T-helper 1 cell (primary cell): ENCODE measurements at places on chromosomes 7 and 10.
A peak's percentile ranks its signal among the peaks of the same experiment; 100 is the strongest.

GRCh38 chr7:100483090-100483721 is 521 bp upstream of the NYAP1 start:
- peak; percentile 79 for DNase-seq

DNA sequence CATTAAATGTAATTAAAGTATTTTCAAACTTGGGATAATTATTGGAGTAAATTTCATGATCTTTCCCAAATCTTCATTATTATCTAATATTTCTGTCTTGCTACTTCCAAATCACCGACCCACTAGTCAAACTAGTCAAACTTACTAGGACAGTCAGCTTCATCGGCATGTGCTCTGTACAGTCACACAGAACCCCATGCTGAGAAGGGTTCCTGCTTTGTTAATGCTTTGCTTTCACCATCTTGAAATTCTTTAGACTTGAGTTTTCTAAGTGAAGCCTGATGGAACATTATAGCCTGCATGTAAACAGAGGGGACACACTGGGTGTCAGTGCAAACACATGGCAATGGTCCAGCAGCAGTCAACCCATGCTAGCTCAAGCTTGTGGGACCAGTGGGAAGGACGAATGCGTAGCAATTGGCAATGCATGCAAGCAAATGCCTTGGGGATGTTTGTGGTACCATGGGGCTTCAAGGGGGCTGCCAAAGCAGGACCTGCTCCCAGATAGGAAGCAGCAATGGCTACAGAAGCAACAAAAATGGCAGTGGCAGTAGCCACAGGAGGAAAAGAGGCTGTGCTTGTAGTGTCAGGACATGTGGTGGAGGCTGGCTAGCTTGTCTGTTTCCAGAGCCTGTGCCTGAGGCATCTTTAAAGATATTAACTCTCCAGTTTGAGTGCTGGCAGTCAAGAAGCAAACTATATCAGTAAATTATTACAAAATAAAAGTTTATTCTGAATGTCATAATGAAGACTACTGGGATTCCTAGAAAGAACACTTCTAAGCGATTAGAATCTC is 441.1 kb upstream of the SEMA3D start:
- DNase-seq: no peak

- no peak for DNase-seq
Observed at GRCh38 chr7:101093906-101094305, 8.6 kb downstream of the TRIM56 start.

- DNase-seq: no peak
Observed at GRCh38 chr10:105592468-105592867, 951.4 kb downstream of the SORCS3 start.

DNA sequence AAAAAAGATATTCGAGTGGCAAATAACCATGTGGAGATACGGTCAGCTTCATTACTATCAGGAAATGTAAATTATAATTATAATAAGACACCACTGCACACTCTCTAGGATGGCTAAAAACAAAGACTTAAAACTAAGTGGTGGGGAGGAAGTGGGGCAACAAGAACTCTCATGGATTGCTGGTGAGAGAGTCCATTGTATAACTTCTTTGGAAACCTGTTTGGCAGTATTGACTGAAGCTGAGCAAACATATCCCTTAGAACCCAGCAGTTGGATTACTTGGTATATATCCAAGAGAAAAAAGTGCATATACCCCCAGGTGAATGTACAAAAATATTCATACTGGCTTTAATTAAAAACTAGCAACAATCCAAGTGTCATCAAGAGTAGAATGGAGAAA is 133.7 kb upstream of the CTBP2 start:
- DNase-seq: no peak

DNA sequence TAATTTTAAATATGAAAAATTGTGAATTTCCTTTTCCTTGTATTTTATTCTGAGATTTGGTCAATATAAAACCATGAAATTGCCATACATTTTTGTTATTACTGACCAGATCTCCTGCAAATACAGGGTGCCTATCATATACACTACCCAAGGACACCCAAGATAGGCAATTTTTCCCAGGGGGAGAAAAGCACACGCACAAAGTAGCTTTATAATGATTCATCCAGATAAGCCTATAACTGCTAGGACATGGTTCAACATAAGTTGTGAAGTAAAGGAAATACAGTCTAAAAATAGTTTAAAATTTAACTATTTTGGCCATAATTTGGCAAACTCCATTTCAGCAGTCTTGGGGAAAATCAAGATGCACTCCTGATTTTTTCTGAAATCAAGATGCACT is 4.8 kb downstream of the RUFY2 start:
- DNase-seq: no peak

- no peak for DNase-seq
Observed at GRCh38 chr10:129912166-129912917, 51.7 kb downstream of the EBF3 start.

GRCh38 chr7:101820703-101821102 is 3.3 kb downstream of the CUX1 start:
- DNase-seq: no peak

GRCh38 chr10:128022261-128023196 is 103.7 kb downstream of the MKI67 start:
- DNase-seq: no peak

- DNase-seq: no peak
Observed at GRCh38 chr10:83023662-83024061, 1115.6 kb upstream of the GHITM start.

- no peak for DNase-seq
Observed at GRCh38 chr10:129465796-129466702, 992 bp upstream of the MGMT start.

GRCh38 chr10:17010363-17011145 is 119.1 kb downstream of the CUBN start:
- DNase-seq: no peak

DNA sequence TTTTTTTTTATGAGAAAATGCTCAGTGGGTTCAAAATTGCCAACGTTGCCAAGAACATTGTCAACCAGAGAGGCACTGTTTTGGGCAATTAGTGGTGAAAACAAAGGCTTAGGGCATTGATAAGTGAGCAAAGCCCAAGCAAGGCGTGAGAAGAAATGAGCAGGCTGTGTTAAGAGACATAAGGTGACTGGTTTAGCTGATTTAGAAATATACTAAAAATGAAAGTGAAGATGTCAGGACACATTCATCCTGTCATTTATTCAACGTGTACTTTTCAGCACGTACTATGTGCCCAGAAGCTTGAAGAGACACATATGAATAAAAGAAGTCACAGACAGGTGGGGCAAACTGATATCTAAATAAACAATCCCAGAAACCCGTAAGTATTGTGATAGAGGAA is 31.8 kb downstream of the AOAH start:
- no peak for DNase-seq

- DNase-seq: no peak
Observed at GRCh38 chr7:15820319-15820718, 133.8 kb upstream of the MEOX2 start.

GRCh38 chr10:132020456-132020855 is 38.7 kb upstream of the BNIP3 start:
- DNase-seq: no peak

GRCh38 chr7:88377434-88377833 is 70.7 kb upstream of the STEAP4 start:
- DNase-seq: no peak

DNA sequence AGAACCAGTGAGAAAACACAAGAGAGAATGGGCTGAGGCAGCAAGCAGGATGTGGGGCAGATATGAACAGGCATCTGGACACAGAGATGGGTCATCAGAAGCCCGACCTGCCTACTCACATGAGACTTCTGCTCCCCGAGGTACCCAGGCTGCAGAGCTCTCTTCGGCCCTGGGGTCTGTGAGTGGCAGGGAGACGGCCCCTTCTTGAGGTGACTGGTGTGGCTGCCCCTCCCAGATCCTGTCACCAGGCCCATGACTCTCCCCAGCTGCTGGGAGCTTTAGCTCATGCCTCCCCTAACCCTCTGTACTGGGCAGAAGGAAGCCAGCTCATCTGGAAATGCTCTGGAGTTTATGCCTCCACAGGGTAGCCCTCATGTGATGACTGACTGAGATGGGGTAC is 157.6 kb upstream of the PCBD1 start:
- DNase-seq: no peak

DNA sequence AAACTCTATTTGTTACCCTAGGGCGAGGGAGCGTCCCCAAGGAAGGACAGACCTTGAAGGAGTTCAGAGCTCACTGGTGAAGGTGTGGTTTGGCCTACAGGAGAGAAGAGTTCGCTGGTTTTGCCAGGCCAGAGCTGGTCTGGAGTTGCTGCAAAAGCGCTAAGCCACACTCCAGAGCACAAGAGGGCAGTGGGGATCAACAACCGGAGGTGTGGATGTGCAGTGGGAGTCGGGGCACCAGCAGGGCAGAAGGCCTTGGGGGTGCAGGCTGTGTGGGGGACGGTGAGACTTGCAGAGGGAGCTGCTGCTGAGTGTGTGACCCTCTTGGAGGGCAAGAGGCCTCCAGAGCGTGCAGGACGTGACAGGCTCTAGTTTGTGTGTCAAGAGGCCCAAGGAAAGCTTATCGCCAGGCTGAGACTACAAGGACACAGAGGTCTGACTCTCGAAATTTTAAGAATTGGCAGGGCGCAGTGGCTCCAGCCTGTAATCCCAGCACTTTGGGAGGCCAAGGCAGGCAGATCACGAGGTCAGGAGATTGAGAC is 14.3 kb upstream of the CUL1 start:
- DNase-seq: no peak

DNA sequence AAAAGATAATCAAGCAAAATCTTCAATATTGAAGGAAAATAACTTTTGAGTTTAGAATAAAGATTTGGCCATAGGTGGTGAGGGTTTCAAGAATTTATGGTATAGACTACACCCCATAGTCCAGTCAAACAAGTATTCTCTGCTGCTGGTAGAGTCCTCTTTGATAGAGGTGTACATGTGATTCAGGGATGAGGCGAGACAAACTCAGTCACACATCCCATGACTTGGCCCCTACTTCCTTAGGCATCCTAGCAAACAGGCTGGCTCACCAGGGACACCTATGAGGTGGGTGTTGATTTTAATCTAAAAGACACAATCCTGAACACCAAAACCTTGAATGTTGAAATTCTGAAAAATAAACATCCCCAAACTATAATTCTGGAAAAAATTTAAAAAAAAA is 78.1 kb upstream of the SLC25A13 start:
- no peak for DNase-seq

DNA sequence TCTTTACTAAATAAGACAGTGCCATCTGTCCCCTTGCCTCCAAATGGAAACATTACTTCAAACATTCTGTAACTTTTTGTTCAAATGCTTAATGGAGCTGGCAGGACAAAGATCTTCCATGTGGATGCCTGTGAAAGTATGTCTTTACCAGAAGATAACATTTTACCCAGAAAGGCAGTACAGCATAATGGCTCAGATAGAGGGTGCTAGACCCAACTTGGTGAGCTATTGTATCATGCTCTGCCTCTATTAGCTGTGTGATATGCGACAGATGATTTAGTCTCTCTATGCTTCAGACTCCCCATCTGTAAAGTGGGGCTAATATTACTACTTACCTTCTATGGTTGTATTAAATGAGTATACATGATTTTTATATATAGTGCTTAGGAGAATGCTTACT is 8.8 kb upstream of the SMKR1 start:
- no peak for DNase-seq

GRCh38 chr10:117421985-117422384 is 46.7 kb upstream of the PDZD8 start:
- DNase-seq: no peak

DNA sequence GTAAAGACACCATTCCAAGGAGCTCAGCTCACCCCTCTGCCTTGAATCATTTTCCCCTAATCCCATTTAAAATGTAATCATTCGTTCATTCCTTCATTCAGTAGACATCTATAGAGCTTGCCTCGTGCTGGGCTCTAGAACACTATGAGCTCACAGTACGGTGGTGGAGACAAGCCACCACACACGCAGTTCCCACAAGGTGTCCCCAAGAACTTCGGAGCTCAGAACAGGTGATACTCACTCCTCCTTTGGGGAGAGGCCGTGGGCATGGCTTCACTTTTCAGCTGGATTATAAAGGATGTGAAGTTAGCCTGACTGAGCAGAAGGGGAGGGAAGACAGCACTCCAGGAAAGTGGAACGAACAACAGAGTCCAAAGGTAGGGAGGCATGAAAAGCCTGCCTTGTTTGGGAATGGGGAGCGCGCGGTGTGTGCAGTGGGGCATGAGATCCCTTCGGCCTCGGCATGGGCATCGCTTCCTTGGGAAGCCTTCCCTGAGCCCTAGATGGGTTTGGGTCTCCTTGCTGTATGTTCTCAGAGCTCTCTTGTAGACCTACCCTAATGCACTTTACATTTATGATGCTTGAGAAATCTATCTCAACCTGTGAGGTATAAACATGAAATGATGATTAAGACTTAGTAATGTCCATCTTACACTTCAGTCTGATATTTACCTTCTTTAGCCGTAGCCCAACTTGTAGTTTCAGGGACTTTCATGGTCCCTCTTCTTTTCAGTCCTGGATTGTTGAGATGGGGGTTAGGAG is 809 bp upstream of the OGA start:
- no peak for DNase-seq

DNA sequence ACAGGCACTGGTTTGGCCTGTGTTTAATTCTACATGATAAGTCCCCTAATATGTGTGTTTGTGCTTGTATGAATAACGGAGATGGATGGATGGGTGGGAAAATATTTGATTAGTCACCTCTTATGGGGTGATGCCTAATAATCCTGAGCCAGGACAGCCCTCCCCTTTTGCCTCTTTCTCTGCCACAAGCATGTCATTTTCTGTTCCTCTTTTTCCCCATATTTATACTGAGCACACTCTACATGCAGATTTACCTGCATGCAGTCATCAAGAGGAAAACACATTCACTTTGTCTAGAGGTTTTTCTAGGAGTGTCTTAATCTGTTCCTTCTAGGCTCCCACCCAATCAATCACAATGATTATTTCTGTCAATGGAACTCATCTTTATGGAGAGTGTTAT is 111.6 kb upstream of the TBX20 start:
- DNase-seq: no peak

DNA sequence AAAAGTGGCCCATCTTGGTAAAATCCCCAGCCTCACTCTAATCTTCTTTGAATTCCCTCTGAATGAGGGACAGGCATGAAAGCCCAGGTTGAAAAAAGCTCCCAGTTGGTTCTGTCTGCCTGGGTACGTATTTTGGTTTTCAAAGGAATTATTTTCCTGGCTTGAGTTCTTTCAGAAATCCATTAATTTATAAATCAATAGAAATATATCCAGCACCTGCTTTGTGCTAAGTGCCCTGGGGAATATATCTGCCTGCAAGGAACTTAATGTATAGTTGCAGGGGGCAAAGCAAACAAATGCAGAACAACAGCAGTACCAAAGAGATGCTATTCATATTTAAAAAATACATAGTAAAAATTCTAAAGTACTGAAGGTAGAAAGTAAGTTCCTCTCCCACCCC is 362.7 kb downstream of the REEP3 start:
- no peak for DNase-seq

GRCh38 chr7:142868986-142869415 is 14.1 kb downstream of the EPHB6 start:
- no peak for DNase-seq

GRCh38 chr10:119198438-119198837 is 8.9 kb upstream of the GRK5 start:
- no peak for DNase-seq

DNA sequence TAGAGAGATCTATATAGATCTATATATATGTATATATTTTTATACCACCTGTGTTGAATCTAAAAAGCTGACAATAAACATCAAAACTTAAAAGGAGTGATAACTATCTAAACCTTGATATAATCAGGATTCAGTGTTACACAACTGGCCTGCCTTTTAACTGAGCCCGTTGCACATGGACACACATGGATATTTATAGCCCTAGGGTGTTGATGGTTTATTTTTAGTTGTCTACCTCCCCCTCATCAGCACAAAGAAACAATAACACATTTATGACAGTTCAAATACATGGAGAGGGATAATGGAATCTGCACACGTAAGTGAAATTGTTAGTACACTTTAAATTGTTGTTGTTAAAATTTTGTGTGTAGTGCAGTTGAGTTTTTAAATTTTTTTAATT is 336.9 kb downstream of the ZNF248 start:
- no peak for DNase-seq
